ENCODE measurements at places on chromosomes 3 and 15.

GRCh38 chr3:127475975-127476705 is 114.4 kb downstream of the TPRA1 start:
- DNase-seq = no peak

GRCh38 chr15:89669941-89670340 is 9.2 kb downstream of the PLIN1 start:
- DNase-seq = no peak

DNA sequence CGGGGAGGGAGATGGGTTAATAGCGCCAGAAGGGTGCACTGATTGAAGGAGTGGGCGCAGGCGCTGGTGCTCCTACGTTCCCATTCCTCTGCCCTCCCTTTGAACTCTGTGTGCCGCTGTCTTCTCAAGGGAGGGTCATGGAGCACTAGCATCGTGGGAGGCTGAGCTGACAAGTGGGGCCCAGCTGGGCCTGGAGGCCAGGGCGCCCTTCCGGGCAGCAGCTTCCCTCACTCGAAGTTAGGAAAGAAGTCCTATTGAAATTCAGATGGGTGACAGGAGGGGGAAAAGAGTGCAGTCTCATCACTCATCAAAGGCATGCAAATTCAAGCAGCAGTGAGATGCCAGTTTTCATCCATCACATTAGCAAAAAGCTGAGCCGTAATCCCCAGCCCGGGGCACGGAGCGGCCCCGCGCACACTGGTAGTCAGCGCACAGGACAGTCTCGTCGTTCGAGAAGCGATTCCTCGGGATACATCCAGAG is 128.2 kb downstream of the LRRK1 start:
- no peak for DNase-seq

GRCh38 chr3:67415511-67415910 is 238.9 kb downstream of the SUCLG2 start:
- no peak for DNase-seq

DNA sequence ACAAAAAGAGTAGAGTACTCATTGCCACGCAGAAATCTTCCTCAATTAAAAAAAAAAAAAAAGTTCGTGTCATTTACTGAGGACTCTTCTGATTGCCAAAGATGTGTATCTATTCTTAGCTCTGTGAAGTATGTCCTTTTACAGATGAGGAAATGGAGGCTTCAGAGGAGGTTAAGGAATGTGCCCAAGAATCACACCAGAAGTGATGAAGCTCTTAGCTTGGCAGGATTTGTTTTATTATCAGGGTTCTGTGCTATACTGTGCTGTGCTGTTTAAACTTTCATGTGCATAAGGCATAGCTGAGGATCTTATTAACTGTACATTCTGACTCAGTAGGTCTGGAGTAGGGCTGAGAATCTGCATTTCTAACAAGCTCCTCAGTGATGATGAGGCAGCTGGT is 665.2 kb upstream of the ADAMTS9 start:
- no peak for DNase-seq

DNA sequence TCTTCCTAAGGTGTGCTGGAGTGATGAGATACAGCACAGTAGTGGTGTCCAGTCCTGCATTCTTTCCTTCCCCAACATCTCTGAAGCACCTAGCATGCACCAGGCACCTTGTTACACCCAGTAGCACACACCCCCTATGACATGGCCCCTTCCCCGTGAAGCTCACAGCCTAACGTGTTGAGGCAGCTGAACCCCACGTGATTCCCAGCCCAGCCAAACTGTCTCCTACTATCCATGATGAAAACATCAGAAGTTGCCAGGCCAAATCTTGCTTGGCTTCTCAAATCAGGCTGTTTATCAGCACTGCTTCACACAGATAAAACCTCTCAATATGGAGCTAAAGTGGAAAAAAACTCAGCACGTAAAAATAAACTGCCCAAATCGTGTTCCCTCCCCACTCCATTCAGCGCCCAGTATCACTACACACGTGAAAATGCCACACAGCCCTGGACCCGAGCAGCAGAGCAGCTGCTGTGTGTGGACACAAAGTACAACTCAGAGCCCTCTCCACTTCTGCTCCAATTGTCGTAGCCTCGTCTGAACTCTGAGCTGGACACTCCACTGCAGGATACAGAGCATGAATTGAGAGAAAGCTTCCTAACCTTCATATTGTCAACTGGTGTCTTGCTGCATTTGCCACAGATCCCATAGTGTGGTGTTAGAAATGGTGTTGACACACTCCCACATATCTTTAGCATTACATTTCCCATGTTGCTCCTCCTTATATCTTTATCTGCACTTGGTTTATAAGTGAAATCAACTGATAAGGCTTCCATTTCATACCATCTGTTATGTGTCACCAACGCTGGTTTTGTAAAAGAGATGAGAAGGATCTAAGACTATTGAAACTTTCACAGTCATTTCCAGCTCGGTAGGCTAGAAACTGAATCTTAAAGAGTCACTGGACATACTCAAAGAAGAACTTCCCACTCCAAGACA is 279.8 kb downstream of the RORA start:
- DNase-seq = no peak

DNA sequence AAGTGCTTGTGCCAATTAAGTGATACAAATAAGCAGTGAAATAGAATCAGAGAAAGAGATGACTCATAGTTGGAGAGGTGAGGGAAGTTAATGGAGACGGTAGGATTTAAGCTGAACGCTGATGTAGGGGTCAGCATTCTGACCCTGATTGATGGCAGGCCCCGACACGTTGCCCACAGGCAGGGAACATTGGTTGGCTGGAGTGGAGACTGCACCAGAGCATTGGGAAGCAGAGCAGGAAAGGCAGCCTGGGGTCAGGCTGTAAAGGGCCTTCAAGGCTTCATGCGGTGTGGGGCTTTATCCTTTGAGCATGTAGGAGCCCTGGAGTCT is 68.6 kb downstream of the DCUN1D1 start:
- no peak for DNase-seq

DNA sequence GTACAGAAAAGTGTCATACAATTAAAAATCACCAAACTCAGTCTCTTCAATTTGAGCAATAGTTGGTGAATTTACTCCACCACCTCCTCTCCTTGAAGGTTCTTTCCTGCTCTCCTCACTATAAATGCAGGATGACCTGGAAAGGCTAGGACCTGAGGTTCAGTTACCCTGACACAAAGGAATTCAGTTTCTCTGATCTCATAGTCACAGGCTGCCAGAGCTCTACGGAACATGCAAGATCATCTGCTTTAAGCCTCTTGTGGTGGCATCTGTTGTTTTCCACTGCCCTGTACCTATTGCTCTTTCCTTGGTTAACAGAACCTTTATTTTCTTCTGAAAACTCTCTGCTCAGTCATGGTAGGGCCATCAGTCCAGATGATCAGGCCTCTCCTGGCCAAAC is 4.9 kb upstream of the TP63 start:
- no peak for DNase-seq

DNA sequence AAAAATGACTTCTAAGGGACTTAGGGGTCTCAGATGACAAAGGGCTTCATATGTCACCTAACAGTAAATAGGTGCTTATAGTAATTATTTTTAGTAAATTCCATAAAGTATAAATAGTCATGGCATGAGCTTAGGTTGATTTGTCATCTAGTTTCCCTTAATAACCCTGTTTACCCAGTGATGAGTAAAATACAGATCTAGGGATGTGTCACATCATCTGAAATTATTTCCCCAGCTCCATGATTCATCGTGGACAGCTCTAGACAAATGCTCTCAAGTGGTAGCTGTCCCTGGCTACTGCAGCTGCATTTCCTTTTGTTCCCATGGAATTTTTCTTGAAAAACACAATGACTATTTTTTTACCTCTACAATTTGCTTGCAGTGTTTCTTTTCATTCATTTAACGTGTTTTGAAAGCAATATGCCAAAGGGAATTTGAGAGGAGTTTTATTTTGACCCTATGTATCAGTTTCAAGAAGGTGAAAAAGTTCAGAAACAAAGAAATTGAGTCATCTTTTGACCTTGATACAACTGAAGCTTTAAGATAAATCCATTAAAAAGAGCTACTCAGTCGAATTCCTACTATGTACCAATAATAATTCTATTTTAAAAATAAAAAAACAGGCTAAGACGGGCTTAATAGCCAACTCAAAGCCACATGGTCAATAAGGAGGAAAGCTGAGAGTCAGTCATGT is 241.6 kb downstream of the KCNMB2 start:
- DNase-seq = no peak

GRCh38 chr15:60970246-60971170 is 258.6 kb downstream of the RORA start:
- DNase-seq = no peak

- no peak for DNase-seq
These were observed 57.4 kb downstream of the FMN1 start for GRCh38 chr15:33137101-33137500.

DNA sequence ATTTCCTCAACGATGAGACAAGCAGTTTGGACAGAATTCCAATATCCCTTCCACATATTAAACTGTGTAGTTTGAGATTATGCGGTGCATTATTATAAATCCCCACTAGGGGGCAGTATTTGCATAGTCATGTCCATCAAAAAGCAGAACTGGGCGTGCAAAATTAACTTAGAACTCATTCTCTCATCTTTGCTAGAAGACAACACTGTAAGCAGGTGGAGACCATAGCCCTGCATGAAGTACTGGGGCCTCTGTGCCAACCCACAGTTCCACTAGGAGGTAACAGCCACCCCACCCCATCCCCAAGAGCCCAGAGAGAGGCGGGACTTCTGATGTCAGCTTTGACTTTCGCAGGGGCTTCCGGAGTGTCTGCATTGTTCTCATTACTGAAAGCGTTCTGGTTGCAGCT is 106.6 kb upstream of the TMC3 start:
- DNase-seq = peak; percentile 42

GRCh38 chr3:134879990-134880389 is 84.9 kb downstream of the EPHB1 start:
- no peak for DNase-seq

- DNase-seq = no peak
These were observed 3.8 kb downstream of the SERPINI1 start for GRCh38 chr3:167739190-167739810.

GRCh38 chr15:49383266-49383665 is 39.8 kb upstream of the FGF7 start:
- no peak for DNase-seq

DNA sequence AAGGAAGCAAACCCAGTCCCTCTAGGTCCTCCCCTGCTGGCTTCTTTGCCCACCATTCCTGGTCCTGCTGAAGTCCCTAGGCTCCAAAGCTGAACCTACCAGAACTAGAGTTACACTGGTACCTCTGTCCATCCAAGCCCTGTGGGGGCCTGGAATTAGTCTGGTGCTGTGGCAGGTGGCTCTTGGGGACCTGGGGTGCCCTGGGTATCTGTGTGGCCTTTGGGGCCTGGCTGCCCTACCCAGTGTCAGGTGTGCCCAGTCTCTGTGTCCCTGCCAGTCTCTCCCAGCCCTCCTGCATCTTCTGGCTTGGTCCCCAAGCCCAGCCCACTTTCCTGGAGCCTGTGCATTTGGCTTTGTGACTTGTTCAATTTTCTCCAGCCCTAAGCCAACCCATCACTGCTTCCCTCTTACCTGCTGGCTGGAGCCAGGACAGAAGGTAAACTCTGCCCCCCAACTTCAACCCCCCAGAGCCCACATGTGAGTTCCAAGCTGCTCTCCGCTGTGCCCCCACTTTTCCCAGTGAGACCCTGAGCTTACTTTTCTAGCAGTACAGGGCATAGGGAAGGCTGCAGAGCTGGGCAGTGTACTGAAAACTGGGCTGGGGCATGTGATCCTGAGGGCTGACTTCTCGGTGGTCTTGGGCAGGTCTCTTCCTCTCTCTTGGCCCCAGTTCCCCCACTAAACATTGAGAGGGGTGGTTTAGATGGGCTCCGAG is 28.3 kb upstream of the HHATL start:
- DNase-seq = no peak

DNA sequence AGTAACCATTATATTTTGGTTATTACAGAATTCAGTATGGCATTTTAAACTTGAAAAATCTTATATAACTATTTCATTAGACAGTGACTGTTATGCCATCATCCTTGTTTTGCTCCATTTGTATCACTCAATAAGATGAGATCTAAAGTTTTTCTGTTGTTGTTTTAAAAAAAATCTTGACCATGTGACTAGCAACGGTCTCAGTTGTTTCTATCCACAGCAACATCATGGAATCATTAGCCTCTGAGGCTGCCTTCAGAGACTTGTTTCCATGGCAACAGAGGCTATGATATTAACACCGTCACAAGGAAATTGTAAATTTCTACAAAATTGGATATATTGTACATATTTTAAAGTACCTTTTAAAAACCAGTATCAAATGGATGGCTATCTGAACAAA is 129.8 kb downstream of the DLG1 start:
- DNase-seq = no peak

GRCh38 chr15:29331071-29331470 is 61.4 kb upstream of the NSMCE3 start:
- DNase-seq = no peak

DNA sequence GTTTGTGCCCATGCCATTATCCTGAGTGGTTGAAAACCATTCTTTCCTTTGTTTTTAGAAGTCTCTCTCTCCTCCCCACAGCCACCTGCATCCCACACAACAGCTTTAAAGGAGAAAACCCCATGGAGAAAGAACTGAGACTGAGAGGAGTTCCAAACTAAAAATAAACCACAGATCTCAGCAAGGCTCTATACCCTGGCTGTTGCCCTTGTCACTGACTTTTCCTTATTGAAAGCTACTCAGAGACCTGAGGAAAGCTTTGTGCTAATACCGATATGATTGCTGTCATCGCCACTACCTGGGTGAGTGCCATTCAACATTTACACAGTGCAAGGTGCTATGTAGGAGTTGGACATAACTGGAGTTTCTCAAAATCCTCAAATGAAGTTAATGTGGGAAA is 55.5 kb upstream of the RASGRP1 start:
- no peak for DNase-seq

DNA sequence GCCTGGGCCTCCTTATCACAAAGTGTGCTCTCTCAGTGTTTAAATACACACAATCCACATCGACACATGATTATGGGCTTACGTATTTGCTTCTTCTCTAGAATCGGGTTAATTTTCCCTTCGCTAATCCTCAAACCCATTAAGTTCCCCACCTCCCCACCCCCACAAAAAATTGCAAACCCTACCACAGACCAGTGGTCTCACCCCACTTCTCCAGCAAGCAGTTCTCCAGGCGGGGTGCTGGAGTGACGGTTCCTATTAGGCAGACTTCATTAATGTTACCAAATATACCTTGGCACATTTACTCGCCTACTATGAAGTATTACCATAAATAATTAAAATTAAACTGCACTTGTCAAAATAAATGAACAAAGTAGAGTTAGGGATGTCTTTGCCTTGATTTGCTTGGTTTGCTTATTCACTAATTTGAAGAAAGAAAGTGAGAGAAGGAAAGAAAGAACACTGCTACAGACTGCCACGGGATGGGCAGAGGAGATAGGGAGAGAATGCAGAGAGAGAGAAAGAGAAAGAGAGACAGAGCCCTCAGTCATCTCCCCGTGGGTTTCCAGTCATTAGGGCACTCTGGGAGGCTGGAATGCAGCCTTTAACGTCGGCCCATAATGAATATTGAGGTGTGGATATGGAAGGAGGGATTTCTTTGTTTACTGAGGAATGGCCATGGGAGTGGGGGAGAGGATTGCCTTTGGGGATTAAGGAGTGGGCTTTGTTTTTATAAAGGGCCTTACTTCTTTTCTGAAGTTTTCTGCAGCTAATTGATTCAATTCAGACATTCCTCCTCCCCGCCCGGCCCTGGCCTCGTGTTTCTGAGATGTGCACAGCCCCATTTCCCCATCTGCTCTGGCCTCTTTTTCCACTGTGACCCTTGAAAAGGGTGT is 39.7 kb upstream of the POLG start:
- no peak for DNase-seq

All from left renal cortex interstitium (tissue), 4 donors.